ACHN (cell line): ENCODE measurements at places on chromosomes 12 and 14.

DNA sequence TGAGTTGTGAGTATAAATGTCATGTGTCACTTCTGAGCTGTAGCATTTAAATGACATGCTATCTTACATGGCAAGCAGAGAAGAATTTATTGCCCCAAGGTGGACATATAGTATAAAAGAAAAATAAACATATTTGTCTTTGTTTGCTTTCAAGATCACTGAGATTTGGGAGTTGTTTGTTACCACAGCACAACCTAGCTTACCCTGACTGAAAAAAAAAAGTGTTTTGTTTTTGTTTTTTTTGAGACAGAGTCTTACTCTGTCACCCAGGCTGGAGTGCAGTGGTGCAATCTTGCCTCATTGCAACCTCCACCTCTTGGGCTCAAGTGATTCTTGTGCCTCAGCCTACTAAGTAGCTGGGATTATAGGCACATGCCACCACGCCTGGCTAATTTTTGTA is 596.5 kb downstream of the MED13L start:
- DNase-seq = no peak

DNA sequence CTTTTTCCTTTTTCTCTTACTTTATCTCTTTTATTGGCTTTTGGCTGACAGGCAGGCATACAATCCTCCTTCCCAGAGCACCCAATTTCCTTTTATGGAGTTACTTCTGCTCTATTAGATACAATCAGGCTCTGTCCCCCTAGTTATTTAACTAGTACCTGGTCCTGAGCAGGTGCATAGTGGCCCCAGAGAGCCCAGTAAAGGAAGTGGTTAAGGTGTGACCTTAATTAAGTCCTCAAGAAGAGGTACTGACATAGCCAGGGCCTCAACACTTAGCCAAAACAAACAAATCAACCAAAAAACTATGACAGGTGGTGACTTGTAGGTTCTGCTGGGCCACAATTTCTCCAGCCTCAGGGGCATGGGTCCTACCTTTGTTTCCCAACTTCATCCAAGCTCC is 82.9 kb downstream of the CCDC60 start:
- DNase-seq = no peak

DNA sequence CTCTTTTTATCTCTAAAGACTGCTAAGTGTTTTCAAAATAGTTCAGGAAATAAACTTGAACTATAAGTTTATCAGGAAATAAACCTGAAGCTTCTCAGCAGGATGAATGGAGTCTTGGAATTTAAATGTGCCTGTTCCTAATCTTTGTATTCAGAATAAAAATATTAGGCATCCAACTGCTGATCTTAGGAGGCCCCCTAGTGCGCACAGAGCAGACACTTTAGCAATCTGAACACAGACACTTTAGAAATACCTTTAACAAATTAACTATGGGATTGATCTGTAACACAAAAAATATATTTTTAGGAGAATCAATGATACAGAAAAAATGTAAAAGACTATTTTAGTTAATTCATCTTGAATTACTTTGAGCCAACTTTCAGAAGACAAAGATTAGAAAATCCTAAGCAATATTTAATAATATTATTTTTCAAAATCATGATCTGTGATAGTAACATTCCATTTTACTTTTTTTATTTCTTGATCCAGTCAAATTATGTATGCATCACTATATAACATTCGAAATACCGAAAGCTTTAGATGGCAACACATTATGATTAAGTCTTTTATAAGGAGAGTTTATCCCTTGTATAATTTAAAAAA is 80.9 kb downstream of the SLC41A2 start:
- peak; percentile 51 for DNase-seq

DNA sequence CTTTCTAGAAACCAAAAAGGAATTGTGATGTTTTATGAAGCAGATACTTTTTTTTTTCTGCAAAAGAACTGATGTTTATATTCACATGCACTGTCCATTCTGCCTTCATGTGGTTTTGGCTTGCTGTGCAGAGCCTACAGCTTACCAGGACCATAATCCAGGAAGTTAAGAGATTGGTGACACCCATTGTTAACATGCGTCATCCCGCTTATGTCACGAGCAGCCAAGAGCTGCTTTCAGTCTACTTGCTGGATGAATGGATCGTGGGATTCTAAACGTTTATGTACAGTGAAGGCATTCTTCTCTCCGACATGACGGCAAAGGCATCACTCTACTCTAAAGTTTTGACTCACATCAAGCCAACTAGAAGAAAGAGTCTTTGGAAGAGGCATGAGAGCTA is 76.6 kb downstream of the PAX9 start:
- DNase-seq = no peak

GRCh38 chr14:101134161-101134631 is 230.7 kb upstream of the RTL1 start:
- DNase-seq = no peak

- no peak for DNase-seq
Observed at GRCh38 chr12:19657118-19657731, 217.9 kb downstream of the AEBP2 start.

DNA sequence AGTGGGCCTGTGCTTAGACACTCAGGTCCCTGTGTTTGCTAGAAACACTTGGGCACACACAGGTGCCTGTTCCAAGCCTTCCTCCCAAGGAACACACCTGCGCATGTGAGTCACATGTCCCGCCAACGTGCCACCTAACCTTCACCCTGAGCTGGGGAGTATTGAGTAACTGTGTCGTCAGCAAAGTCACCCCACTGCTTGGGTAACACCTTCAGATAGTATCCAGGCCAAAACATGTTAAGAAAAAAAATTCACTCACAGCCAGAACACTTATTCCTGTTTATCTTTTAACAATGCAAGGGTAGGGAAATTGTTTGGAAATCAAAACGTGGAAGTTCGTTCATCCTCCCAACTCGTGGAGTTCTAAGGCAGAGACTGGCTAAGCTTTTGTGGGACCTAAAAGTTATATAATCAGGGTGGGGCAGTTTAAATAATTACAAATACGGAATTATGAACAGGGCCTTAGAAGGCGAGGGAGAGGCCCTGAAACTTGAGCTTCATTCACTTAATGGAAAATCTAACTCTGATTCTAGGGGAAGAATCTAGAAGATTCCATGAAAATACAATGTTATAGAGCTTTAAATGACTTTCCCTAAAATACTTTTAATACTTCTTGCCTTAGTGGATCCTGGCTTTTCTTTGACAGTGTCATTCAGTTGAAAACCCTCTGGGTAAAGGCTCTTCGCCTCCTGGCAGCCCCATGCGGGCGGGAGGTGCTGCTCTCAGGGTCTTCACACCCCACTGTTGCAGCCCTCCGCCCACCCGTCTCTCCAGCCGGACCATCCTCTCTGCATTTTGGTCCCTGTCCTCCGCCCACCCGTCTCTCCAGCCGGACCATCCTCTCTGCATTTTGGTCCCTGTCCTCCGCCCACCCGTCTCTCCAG is 30.3 kb upstream of the ADIPOR2 start:
- DNase-seq = no peak

GRCh38 chr12:54565986-54566544 is 16.7 kb downstream of the PDE1B start:
- DNase-seq = no peak

DNA sequence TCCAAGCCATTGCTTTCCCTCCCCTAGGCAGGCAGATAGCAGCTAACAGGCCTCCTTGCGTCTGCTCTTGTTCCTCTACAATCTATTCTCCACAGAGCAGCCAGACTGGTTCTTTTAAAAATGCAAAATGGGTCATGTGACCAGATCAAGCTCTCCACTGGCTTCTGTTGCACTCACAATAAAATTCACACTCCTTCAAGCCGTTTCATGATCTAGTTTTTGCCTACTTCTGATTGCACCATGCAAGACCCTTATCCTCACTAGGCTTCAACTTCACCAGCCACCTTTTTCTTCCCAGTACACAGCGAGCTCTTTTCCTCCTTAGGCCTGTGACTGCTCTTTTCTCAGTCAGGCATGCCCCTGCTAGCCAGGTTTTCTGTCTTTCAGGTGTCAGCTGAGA is 6.1 kb upstream of the KRAS start:
- no peak for DNase-seq

GRCh38 chr12:44500423-44500822 is 375.7 kb downstream of the NELL2 start:
- no peak for DNase-seq

GRCh38 chr14:102283631-102284129 is 21.3 kb downstream of the MOK start:
- no peak for DNase-seq

GRCh38 chr12:122080149-122081082 is 1.9 kb downstream of the MLXIP start:
- peak; percentile 90 for DNase-seq

GRCh38 chr12:31371256-31371620 is 45.3 kb upstream of the SINHCAF start:
- DNase-seq = no peak

GRCh38 chr14:61042220-61042619 is 61.2 kb downstream of the SLC38A6 start:
- DNase-seq = no peak

GRCh38 chr14:101711041-101711856 is 50.3 kb upstream of the PPP2R5C start:
- DNase-seq = no peak

GRCh38 chr12:43736927-43737440 is 21.6 kb downstream of the PUS7L start:
- DNase-seq = no peak

GRCh38 chr14:87241018-87241768 is 751.8 kb downstream of the GALC start:
- no peak for DNase-seq

DNA sequence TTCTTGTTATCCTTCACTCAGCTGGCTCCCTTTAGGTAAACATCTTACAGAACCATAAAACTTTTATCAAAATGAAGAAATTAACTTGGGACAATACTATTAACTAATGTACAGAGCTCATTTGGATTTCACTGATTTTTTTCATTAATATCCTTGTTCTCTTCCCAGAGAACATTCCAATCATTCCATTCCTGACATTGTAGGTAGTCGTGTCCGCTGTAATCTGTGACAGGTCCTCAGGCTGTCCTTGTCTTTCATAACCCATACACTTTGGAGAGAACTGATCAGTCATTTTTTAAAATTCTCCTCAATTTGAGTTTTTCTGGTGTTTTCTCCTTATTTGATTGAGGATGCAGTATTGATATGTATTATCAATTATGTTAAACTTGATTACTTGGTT is 916.8 kb downstream of the GALC start:
- no peak for DNase-seq

DNA sequence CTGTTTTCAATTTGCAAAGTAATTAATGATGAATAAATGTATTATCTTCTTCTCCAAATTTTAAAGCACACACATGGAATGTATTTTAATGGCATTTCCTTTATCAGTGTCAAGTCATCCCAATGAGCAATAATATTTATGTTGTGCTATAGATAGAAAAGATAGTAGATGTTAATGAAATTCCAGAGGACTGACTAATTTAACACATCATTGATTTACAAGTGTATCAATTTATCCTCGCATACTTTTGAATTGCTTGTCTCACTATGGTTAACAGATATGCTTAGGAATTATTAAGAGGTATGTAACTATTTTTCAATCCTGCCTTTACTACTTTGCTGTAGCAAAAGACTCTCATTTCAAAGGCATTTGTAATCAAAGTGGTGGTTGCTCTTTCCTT is 842.9 kb downstream of the SLC6A15 start:
- no peak for DNase-seq

DNA sequence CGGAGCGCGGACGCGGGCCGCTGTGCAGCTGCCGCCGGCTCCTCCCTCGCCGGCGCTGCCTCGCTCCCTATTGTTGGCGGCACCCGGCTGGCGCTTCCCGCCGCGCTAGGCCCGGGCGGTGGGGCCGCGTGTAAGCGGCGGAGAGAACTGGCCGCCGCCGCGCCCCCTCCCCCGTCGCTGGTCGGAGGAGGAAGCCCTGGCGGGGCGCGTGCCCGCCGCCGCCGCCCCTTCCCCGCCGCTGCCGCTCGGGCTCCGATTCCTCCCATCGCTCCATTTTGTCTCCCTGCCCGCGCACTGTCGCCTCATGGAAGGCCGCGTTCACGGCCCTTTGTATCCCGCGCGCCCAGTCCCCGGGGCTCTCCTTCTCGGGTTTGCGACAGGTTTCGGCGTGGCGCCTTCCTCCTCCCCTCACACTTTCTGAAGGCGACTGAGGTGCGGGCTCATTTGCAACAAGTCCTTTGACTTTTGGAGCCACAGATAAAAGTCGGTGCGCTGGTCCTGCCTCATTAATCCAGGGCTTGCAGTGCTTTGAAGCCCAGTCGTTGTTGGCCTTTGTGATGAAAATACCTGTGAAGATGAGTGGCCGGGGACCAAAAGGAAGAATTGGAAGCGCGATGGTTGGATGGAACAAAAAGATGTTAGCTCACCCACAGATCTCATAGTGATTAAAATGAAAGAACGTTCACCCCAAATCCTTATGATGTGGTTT is 707 bp downstream of the CPSF6 start:
- DNase-seq = peak; percentile 59

- no peak for DNase-seq
Observed at GRCh38 chr12:123757561-123757960, 4.5 kb upstream of the DNAH10 start.

DNA sequence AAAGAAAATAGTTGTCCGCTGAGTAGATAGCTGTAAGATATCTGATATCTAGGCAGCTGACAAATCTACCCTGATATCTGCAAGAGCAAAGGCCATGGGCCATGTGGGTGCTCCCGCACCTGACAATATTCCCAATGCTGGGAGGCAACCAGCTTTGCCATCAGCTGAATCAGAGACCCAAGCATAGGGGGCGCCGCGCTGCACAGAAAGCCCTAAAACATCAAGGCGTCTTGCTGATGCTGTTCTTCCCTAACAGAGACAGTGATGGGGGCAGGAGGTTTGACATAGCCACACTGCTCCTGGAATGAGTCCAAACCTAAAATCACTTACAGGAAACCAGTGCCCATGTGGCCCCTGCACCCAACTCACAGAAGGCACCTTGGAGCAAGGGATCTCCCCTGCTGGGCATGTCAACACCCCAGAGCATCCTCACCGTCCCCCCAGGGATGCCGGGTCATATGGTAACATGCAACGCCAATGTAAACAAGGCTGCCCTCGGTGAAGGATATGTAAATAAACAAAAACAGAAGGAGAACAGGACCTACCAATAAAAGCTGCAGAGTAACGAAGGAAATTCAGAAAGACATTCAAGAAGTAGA is 199.5 kb downstream of the TMEM132D start:
- no peak for DNase-seq

GRCh38 chr14:31047503-31047902 is 21.3 kb upstream of the STRN3 start:
- DNase-seq = no peak

- DNase-seq = peak; percentile 26
Observed at GRCh38 chr14:101665478-101666078, 95.9 kb upstream of the PPP2R5C start.
